Body of pancreas (tissue), 4 donors: ENCODE measurements at places on chromosomes 3 and 15.
A peak's percentile ranks its signal among the peaks of the same experiment; 100 is the strongest.

GRCh38 chr3:60809857-60810610, 441.2 kb downstream of the FHIT start:
- H3K27ac ChIP-seq, result no peak overlapping the region
- H3K36me3 ChIP-seq, result no peaks in the 10 kb centered on the region
- no peak overlapping the region for H3K4me3 ChIP-seq
- peaks cover 5% of the 10 kb centered on the region for H3K4me1 ChIP-seq
- DNase-seq, result no peak

DNA sequence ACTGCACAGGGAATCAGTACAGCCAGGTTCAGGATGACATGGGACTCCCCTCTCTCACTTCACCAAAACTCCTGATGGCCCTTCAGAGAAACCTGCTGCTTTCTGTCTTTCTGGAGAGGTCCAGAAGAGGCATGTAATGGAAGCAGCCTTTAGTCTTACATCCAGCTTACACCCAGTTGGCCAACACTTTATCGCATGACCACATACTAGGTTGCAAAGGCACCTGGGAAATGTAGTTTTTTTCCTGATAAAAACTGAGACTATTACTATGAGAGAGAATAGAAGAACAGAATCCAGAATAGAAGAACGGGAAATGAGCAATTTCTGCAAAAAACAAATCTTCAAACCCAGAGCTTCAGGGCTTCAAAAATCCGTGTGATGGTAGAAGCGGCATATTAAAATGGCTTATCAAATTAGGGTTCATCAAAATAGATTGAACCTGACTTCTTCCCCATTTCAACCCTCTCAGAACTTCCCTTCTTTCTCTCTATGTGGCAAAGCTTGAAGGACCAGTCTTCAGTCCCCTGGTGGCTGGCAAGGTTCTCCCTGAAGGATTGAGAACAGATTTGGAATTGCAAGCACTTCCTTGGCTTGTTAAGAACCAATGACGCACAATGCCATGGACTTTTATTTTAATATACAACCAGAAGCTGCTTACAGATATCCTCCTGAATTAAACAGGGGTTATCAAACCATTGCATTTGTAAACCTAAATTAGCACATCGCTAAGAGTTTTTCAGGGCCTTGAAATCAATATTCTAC, 34.4 kb downstream of the CORO2B start:
- no peak overlapping the region for H3K27ac ChIP-seq
- no peaks in the 10 kb centered on the region for H3K27me3 ChIP-seq
- no peak for DNase-seq
- H3K36me3 ChIP-seq, result no peaks in the 10 kb centered on the region

DNA sequence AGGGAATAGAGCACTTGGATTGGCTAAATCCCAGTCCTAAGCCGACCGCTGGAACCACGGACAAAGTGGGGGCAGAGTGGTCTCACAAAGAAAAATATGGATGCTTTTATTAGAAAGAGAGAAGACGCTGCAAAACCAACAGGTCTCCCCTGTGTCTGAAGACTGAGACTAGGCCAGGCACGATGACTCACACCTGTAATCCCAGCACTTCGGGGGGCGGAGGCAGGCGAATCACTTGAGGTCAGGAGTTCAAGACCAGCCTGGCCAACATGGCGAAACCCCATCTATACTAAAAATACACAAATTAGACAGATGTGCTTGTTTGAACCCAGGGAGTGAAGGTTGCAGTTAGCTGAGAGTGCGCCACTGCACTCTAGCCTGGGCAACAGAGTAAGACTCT, 61.8 kb downstream of the ZDHHC19 start:
- no peak overlapping the region for H3K27ac ChIP-seq
- H3K4me1 ChIP-seq, result no peaks in the 10 kb centered on the region
- DNase-seq, result no peak

GRCh38 chr15:89632563-89633430, 22.5 kb downstream of the KIF7 start:
- no peak for DNase-seq
- no peaks in the 10 kb centered on the region for H3K4me1 ChIP-seq
- H3K36me3 ChIP-seq, result no peaks in the 10 kb centered on the region
- no peak overlapping the region for H3K27ac ChIP-seq
- H3K27me3 ChIP-seq, result no peaks in the 10 kb centered on the region

GRCh38 chr15:90143166-90143655, 40.9 kb upstream of the IDH2 start:
- peaks cover 53% of the 10 kb centered on the region for H3K4me1 ChIP-seq
- H3K27ac ChIP-seq, result peak overlapping the region; percentile 92
- H3K27me3 ChIP-seq, result no peaks in the 10 kb centered on the region
- H3K36me3 ChIP-seq, result no peaks in the 10 kb centered on the region
- DNase-seq, result peak; percentile 95
- no peak overlapping the region for H3K4me3 ChIP-seq

DNA sequence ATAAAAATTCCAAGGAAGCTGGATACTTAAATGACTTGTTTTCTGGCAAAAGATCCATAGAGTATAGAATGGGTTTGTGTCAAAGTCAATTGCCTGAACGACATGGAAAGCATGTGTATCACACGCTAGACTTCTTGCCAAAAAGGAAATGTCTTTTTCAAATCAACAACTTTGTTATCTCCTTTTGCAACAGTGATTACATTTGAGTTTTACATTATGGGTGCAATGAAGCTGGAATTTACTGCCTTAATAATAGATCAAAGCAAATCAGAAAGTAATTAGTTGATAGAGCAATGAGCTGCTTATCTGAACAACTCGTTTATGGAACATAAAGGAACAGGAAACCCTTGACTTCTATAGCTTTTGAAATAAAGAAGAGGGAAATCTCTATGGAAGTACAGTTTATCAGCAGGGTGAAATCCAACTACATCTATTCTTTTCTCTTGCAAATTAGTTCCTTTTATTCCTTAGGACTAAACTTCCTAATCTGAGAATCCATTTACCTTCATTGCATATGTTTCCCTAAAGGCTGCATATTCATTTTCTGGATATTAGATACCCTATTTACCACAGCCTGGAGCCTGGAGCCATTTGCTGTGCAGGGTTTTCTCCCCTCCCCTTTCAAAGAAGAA, 415.1 kb upstream of the NECTIN3 start:
- no peak overlapping the region for H3K27ac ChIP-seq
- H3K4me1 ChIP-seq, result peaks cover 43% of the 10 kb centered on the region
- DNase-seq, result no peak
- H3K36me3 ChIP-seq, result no peaks in the 10 kb centered on the region
- H3K27me3 ChIP-seq, result no peaks in the 10 kb centered on the region

- no peak overlapping the region for H3K4me3 ChIP-seq
- peaks cover 25% of the 10 kb centered on the region for H3K4me1 ChIP-seq
- H3K27ac ChIP-seq, result peak overlapping the region; percentile 41
- H3K27me3 ChIP-seq, result no peaks in the 10 kb centered on the region
- no peaks in the 10 kb centered on the region for H3K36me3 ChIP-seq
- DNase-seq, result peak; percentile 71
Measured at GRCh38 chr15:71391421-71392088, 276.3 kb downstream of the THSD4 start.

DNA sequence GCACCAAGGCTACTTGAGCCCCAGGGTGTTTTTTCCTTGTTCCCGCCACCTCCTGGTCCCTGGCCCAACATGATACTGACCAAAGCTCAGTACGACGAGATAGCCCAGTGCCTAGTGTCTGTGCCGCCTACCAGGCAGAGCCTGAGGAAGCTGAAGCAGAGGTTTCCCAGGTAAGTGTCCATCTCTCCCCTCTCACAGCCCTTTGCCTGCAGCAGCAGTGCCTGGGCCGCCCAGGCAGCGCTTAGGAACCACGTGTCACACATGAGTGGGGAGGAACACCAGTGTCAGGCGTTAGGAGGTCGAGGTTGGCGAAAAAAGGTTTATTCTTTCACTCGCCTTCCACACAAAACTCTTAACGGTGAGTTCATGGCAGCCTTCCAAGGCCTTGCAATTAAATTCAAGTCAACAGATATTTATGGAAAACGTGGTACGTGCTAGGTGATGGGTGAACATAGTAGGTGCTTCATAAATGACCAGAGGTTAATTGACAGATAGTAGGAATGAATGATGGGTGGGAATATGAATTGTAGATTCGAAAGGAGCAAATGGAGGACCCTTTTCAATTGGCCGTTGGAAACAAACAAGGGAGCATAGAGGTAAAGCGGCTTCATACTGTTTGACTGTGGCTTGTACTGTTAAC, 486 bp downstream of the CDIN1 start:
- H3K27ac ChIP-seq, result peak overlapping the region; percentile 87
- H3K4me1 ChIP-seq, result peaks cover 18% of the 10 kb centered on the region
